ENCODE measurements at places on chromosomes 6 and 20.

DNA sequence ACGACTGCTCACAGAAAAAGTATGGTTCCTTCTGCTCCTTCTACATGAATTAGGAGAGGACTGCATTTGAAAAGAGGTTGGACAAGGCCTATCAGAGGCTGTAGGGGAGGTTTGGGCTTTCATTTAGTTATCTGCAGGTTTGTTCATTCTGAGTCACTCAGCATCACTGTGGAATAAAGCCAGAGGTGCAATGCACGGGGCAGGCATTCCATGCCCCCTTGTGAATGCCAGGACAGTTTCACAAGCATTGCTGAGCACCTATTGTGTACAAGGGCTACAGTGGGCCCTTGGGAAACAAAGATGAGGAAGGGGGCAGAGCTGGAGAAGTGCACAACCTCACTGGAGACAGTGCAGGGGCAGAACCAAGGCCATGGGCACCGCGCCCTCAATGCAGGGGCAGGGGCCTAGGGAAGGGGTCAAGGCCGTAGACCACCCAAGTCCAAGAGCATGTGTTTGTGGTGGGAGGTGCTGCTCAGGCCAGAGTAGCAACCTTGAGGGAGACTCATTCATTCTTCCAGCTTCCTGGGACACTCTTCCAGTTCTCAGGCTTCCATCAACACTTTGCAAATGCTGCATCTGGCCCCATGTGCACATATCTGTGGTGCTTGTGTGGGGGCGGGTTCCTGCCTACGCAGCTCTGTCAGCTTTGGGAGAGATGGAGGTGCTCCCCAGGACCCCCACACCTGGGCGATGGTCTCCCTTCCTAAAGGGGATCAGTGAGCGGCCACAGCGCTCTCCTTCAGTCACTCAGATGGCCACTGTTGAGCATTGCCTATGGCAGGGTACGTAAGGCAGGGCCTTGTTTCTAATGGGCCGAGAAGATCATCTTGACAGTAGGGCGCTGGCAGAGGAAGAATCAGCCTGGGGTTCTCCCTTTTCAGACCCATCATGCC is 204.5 kb downstream of the SYNDIG1 start:
- no peak for DNase-seq

DNA sequence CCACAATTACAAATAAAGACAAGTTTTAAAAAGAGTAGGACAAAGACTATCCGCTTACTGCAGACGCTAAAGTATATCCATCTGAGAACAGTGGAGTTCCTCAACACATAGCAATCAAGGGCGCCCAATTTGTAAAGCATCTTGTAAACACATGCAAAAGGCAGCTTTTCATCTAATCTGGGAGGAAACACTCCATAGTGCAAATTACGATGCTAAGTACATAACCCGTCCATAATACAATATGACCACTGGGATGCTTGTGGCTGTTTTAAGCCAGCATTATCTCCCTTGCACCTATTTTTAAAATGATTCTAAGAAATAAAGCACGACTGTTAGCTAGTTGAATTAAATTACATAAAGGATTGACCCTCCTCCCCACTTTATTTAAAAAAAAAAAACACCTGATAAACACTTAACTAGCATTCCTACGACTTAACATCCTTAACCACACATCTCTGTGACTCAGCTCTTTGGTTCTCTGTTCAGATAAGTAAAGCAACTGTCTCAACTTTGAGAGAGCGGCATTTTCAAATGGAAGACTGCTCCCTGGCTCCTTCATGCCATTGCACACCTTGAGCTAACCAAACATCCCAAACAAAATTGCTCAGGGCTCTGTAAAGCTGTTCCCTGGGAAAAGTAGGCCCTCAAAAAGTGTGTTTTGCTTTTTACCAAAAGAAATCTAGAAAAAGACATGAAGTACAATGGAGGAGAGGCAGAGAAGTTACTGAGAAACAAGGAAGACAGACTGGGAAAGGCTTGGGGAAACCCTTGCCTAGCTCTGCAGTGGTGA is 14.2 kb downstream of the SLC22A23 start:
- no peak for DNase-seq

GRCh38 chr6:47974106-47974505 is 136.9 kb downstream of the PTCHD4 start:
- no peak for DNase-seq

DNA sequence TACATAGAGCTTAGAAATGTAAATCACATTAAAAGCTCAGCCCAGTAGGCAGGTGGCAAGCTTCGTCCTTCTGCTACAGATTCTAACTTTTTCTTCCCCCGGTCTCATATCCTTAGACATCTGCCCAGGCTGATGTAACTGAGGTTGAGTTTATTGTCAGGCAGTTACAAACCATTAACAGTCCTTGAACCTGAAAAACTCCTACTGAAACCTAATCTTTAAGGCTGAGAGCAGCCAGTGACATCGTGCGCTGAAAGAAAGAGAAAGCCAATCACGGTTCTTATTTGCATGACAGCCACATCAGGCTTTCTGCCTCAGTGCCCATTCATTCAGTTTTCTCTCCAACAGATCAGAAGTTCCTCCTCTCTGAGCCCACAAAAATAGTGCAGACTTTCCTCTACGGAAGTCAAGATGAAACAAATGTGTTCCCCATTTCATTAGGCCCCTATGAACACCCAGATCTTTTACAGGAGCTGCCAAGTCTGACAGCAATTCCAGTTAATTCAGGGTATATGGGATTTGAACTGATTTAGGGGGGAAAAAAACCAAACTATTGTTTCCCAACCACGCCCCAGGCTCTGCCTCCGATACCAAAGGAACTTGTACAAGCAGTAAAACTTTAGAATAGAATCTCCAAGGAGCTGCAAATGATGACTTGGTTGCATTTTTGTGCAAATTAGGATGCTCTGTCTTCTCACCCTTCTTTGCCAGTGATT is at the start of gene NHSL1:
NHSL1 (minus strand) TSS at position 192 of the 716 bp plus-strand sequence. CDS start 204 bp downstream, outside the sequence.
- no peak for DNase-seq

DNA sequence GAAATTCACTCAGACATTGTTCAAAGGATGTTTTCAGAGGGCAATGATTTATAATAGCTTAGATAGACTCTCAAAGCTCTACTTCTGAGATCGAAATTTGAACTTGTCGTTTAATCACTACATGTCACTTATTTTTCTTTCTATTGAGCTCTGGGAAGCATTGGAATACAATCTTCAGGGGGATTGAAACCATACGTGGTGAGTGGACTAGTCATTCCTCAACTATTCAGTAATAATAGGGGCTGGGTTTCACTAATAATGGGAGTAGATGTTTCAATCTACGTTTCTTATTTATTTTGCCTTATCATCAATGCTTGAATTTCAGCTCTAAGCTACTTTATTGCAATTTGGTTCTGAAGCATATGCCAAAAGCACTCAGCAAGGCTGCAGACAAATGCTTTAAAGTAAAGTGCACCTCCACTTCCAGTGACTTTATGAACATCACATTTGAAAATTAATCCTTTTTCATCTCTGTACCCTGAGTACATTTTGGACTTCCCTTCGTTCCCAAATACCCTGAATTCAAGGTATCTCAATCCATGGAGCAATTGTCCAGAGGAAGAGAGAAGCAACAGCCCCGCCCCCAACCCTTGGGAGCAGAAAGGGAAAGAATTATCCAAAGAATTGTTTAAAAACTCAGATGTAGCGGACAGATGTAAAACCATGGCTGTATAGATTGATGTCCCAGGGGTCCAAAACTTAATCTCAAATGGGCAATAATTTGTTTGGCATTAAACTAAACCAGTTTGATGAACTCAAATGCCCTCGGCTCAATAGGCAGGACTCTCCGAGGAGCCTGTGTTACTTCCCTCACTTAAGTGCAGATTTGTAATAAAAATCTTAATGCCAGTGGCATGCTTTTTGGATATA is 68.1 kb downstream of the HFE start:
- DNase-seq = no peak

- DNase-seq = no peak
Measured at GRCh38 chr6:165002866-165003265, 306.5 kb downstream of the C6orf118 start.

DNA sequence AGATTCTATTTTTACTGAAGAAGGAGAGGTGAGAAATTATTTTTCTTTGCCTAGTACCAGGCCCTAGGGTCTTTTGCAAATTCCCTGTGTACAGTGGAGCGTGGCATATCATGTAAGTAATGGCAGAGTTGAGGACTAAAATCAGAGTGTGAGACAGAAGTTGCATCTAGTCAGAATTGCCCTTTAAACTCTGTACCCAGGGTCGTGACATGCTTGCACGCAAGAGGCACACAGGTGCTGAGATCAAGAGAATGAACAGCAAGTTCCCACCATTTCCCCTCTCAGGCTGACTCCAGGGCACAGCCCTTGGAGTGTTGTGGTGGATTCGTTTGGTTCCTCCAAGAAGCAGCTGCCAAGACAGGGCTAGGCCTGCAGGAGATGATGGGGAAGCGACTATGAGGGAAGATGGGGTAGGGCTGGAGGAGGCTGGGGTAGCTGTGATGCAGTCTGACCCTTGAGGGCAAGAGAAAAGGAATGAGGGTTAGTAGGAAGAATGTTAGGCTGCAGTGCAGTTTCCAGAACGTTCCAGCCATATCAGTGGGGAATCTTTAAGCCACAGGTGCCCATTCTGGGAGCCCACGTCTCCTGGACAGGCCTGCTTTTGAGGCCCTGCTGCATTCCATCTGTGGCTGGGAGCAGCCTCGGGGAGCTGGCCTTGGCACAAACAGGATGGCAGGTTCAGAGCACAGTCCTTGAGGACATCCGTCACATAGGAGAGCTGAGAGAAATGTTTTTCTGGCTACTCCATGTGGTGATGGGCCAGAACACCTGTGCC is 6.9 kb downstream of the NELFCD start:
- DNase-seq = no peak

Measured in stimulated activated CD4-positive, alpha-beta T cell treated with anti-CD3 and anti-CD28 coated beads, TNF-alpha, amount 100 ng/mL, for 4 hours (primary cell).